ENCODE measurements at places on chromosomes 16 and 17.
A peak's percentile ranks its signal among the peaks of the same experiment; 100 is the strongest.

DNA sequence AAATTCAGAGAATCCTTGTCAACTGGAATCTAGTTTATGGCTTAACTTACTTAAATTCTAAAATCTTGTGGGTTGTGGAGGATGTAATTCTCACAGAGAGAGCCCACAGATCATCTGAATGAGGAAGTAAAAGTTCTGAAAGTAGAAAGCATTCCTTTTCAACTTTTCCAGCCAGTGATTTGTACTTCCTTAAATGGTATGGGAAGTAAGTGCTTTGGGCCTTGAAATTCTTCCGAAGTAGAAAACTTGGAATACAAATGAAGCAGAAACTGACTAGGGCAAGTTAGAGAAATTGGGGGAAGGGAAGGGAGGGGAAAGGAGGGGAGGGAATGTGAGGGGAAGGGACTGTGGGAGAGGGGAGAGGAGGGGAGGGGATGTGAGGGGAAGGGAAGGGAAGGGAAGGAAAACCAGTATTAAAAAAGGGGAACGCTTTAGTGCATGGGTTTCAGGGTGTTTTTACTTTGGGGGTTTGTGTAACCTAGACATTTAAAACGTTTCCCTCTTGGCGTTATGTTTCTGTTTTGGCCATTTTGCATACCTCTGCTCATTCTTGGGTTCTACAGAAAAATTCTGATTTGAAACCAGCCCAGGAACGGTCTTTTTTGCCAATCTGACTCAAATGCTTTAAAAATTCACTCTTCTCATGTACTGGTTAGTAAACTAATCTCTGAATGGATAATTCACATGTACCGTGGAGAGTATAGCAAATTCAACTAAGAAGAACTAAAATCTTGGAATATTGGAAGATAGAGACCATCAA, 15.5 kb upstream of the SNTB2 start:
- no peak for DNase-seq

- peak; percentile 28 for DNase-seq
Measured at GRCh38 chr17:42193216-42193968, 902 bp downstream of the GHDC start.

GRCh38 chr17:18217412-18218015, 7.9 kb upstream of the LLGL1 start:
- DNase-seq, result peak; percentile 70

GRCh38 chr16:87692756-87693155, 73.0 kb downstream of the KLHDC4 start:
- DNase-seq, result no peak

GRCh38 chr16:30046178-30046577, 15.1 kb upstream of the TLCD3B start:
- DNase-seq, result no peak

- no peak for DNase-seq
Measured at GRCh38 chr17:30796016-30796415, 28.5 kb downstream of the CRLF3 start.

DNA sequence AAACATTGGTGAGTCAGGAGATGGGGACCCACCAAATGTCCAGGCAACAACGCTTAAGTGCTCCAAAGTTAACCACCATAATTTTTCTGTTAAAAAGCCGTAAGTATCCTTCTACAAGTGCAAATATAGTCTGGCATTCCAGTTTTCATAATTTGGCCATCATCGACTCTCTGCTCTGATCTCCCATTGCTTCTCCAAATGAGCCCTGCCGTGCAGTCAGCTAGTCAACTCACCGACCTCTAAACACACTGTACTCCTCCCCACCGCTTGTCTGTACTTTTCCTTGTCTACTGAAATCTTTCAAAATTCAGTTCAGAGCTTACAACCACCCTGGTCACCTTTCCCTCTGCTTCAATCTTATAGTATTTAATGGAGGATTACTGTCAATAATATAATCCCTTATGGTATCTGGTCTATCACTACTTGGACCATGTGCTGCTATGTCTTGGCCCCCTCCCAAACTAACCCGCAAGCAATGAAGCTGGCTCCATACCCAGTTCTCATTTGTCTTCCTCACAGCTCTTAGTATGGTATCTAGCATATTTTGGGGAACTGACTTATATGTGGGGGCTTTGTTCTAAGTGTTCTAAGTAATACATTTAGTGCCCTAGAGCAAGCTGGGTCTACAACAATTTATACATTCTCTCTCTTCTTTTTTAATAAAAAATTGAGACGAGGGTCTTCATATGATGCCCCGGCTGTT, 52.7 kb upstream of the SLC25A19 start:
- no peak for DNase-seq

DNA sequence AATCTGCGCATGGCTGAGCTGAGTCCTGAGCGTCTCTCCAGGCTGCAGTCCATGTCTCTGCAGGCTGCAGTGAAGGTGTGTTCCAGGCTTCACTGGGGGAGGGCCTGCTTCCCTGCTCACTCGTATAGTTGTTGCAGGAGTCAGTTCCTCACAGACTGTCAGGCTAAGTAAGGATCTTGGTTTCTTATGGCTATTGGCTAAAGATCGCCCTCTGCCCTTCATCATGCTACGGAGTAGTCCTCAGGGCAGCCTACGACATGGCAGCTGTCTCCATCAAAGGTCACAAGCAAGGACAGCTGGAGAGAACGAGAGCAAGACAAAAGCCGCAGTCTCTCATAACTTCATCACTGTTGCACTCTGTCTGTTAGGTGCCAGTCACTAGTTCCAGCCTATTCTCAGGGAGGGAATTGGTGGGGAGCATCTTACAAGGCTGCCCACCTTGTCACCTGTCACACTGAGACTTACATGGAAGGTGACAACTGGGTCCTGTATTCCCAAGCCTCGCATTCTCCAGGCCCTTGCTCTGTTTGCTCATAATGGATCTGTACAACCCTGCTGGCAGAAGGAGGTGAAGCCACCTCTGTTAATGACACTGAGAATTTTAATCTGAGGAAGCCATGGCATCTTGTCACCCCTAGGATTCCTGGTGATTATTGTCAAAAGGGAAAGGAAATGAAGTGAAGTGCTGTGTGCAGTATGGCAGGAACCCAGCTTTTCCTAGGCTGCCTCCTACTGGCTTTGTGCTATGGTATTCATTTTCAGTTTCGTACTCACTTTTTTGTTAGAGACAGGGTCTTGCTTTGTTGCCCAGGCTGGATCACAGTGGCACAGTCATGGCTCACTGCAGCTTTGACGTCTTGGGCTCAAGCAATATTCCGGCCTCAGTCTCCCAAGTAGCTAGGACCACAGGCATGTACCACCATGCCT, 43.4 kb downstream of the MFSD11 start:
- DNase-seq, result peak; percentile 55

- no peak for DNase-seq
Measured at GRCh38 chr17:15453246-15453645, 14.2 kb downstream of the CDRT4 start.

DNA sequence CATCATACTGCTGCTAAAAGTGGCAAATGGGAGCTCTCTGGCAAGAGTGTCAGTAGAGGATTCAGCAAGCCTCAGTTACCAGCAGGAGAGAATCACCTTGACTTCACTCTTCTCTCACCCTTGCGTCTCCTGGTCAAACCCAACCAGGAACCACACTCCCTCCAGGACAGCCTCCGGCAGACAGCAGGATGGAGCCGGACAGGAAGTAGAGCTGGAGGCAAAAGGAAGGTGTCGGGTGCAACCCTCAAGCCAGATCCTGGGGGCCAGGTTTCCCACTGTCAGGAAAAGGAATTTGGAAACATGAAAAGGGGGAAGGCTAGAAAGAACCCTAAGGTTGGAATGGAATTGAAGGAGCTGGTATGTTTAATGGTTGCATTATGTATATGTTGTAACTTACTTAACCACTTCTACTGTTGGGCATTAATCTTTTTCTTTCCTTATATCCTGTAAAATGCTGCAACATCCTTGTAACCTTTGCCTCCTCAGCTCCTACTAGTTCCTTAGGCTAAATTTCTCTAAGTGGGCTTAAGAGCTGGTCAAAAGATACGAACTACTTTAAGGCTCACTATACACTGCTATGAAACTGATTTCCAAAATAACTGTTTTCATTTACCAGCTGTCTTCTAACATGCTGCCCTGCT, 40.3 kb downstream of the CYTH1 start:
- no peak for DNase-seq

DNA sequence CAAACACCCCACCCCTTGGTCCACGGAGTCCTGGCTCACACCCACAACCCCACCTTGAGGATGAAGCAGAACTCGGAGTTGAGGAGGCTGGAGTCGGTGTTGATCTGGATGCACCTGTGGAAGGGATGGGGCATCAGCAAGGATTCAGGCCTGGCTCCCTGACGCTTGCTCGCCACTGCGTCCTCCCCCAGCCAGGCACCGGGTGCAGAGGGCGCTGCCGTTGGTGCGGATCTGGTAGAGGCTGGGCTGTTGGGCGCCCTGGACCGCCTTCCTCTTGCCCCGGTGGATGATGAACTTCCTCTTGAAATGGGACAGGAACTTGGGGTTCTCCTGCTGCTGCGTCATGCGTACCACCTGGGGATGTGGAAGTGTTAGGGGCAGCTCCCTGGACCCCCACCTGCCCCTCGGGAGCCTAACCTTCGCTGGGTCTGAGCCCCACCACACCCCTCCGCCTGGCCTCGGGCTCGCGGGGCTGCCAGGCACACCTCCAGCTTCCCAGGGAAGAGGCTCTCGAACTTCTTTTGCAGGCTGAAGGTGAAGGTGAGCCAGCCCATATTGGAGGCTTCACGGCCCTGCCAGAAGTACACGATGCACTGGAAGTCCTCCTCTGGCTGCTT, 12.3 kb downstream of the FLII start:
- DNase-seq, result no peak

GRCh38 chr16:56643080-56643778, 4.8 kb downstream of the MT1A start:
- DNase-seq, result no peak

DNA sequence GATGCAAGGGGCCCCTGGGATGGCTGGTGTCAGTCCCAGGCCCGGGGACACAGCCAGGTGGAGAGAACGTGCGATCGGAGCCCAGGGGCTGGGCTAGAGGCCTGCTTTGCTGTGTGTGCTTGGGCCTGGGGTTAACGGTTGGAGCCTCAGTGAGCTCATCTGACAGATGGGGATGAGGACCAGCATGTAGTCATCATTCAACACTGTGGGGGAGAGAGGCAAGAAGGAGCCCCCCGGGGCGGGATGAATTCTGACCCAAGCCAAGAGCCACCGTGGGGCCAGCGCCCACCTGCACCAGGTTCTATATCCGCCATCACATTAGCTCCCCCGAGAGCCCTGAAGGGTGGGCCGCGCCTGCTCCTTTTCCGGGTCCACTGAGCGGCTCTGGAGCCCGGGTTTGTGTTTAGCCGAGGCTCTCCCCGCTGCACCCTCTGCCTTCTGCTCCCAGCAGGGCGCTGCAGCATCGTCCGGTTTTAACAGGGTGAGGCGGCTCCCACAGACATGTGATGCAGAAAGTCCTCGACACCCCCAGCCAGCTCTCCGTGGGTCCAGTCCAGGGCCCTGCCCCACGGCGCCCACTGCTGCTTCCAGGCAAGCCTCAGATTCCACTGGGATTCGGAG, 365.7 kb downstream of the SEC14L1 start:
- no peak for DNase-seq

DNA sequence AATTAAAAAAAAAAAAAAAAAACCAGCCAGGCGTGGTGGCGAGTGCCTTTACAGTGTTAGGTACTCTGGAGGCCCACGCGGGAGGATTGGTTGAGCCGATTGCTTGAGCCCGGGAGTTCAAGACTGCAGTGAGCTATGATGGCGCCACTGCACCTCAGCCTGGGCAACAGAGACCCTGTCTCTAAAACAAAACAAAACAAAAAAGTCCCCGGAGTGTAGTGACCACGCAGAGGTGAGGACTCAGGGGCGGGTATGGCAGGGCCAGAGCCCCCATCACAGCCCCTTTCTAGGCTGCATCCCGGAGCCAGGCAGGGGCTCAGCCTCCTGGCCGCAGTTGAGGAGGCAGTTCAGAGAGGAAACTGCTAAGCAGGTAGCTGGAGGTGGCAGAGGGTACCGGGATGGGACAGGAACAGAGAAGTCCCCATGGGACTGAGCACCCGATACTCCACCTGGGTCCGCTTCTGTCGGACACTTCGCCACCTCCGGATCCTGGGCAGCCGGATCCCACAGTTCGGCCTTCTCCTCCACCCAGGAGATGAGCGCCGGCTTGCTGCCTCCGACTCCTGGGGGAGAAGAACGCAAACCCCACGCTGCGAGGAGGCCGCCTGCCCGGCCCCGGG, 800 bp downstream of the ZNF747 start:
- peak; percentile 45 for DNase-seq

DNA sequence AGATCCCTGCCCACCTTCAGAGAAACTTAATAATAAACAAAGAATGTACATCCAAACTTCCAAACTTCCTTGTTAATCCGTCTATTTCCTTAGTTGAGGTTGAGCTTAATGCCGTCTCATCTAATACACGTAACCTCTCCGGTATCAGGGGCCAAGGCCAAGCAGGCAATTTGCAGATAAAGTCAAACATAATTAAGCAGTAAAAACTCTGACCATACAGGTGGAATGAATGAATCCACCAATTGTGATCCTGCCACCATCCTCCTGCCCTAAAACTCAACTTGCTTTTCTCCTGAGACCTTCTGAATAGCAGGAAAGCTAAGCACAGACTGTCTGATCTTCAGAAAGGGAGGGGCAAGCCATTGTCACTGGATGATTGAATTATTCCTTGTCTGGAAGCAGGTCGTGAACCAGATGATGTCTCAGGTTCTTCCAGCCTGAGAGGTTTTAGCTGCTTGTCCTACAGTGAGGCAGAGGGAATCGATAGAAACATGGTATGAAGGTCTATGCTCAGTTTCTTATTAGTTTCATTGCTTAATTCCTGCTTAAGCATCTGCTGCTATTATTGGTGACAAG, 1111.8 kb upstream of the EEF2KMT start:
- no peak for DNase-seq

GRCh38 chr17:80316927-80317705, 56.5 kb downstream of the RNF213 start:
- DNase-seq, result no peak

- peak; percentile 84 for DNase-seq
Measured at GRCh38 chr17:31538080-31538762, 146.7 kb downstream of the RAB11FIP4 start.
